ENCODE measurements at places on chromosomes 6 and 20.

GRCh38 chr6:127860723-127861122 is 40.1 kb downstream of the THEMIS start:
- no peak for DNase-seq

- peak; percentile 8 for DNase-seq
These were observed 262.0 kb upstream of the RIN2 start for GRCh38 chr20:19495905-19496703.

DNA sequence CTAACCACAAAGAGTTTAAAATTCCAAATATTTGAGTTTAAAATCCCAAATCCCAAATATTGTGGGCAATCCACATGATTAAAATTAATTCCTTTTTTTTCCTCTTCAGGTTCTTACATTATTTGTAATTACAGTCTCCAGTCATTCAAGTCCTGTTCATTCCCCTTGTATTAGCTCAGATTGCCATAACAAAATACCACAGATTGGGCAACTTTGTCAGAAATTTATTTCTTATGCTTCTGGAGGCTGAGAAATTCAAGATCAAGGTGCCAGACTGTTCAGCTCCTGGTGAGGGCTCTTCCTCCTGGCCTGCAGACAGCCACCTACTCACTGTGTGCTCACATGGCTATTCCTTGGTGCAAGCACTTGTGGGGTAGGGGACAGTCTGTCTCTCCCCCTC is 105.5 kb downstream of the ARMC2 start:
- no peak for DNase-seq

GRCh38 chr20:19049514-19049913 is 162.9 kb upstream of the SLC24A3 start:
- no peak for DNase-seq

DNA sequence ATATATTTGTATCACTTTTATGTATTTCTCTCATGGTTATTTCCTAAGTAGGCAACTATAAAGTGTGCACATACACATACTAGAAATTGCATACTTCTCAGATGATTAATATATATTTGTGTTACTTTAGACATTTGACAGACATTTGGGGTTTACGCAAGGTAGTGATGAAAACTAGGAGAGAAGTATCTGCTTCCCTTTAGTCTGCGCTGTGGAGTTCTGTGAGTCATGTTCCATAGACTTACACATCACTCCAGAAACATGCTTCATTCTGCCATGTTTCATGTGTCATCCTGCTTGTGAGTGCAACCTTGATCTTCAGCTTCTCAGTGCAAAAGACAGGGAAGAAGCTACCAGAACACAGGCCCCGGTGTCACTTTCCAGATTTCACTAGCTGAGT is 200.7 kb upstream of the BMP2 start:
- peak; percentile 84 for DNase-seq

GRCh38 chr20:24261351-24261750 is 208.1 kb upstream of the SYNDIG1 start:
- DNase-seq = no peak

- DNase-seq = no peak
These were observed 21.6 kb upstream of the TRIM27 start for GRCh38 chr6:28945349-28945748.

GRCh38 chr20:4371623-4372251 is 350.0 kb upstream of the PRND start:
- DNase-seq = no peak

DNA sequence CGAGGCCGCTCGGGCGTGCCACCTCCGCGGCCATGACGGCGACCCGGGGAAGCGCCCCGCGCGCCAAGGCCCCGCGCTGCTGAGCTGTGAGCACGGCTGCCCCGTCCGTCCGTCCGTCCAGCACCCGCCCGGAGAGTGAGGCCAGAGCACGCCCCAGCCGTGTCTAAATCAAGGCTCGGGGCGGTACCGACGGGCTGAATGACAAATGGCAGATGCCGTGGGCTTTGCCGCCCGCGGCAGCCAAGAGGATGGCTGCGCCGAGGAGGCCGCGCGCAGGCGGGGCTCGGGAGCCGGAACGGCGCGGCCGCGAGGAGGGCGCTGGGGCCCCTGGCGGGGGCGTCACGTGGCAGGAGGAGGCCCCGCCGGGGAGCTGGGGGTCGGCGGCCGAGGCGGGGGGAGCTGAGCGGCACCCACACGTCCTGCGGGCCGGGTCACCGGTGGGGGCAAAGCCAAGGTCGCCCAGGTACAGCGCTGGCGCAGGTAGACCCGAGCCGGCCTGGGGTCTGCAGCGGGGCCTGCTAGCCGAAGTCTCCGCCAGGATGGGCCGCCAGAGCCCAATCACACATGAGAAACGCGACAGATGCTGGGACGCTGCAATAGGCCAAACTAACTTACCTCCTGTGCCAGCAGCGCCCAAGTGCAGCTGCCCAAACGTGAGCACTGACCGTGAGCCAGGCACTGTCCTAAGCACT is at the start of gene PLAGL1:
Gene PLAGL1 (minus strand): TSS at position 140 of the 692 bp plus-strand sequence. CDS start 60,123 bp downstream, outside the sequence.
- no peak for DNase-seq

- no peak for DNase-seq
These were observed 23.2 kb downstream of the AFDN start for GRCh38 chr6:167849846-167850459.

GRCh38 chr20:20217621-20218020 is 150.3 kb upstream of the INSM1 start:
- no peak for DNase-seq

- no peak for DNase-seq
These were observed 62.8 kb downstream of the ILRUN start for GRCh38 chr6:34633785-34634184.

- no peak for DNase-seq
These were observed 282.6 kb upstream of the ID4 start for GRCh38 chr6:19554356-19555225.

All from fibroblast of skin of left quadriceps (primary cell).